Ovary (tissue), 10 donors: ENCODE measurements at places on chromosomes 6 and 20. TPM values are rescaled to one million over a fixed set of nuclear protein-coding genes. Genes with fewer than 3 reads are reported as not detected.
A peak's percentile ranks its signal among the peaks of the same experiment; 100 is the strongest.

Gene SEL1L2
- total RNA-seq: not detected

DNA sequence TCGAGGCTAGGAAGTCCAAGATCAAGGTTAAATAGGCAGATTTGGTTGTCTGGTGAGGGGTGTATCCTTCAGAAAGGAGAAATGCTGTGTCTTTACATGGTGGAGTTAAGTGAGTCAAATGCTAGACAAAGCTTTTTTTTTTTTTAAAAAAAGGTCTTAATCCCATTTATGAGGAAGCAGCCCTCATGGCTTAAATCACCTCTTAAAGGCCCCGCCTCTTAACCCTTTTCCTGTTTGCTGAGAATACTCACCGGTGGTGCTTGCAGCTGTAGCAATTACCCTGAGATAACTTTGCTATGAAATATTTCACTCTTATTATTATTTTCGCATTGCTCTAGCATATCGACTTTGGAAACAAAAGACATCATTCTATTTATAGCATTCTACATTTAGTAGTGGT, 30.8 kb downstream of the FBXO30 start:
- H3K27ac ChIP-seq: no peak overlapping the region
- H3K4me3 ChIP-seq: no peak overlapping the region
- H3K4me1 ChIP-seq: no peaks in the 10 kb centered on the region
- H3K27me3 ChIP-seq: no peaks in the 10 kb centered on the region

DNA sequence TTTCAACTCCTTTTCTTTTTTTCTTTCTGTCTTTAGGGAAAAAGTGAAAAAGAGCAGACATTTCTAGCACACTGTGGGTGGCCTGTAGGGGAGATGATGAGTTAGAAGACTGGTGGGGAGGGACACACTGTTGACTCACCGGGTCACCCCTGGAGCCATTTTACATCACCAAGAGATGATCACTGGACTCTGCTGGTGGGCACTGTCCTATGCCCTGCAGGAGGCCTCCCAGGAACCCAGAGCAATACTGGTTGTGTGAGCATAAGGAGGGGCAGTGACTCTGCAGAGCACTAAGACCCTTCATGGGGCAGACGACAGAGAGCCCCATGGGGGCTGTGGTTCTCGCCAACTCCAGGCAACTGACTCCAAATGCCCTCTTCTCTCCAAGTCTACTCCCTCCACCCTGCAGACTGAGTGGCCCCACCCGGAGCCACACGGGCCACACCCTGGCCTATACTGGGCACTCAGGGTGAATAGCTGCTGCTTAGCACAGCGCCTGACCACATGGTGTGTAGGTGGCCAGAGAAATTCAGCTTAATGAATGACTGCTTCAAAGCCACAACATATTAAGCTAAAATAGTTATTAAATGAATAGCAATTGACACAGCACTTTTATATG, 177.5 kb downstream of the CDC5L start:
- H3K27ac ChIP-seq: no peak overlapping the region
- no peaks in the 10 kb centered on the region for H3K36me3 ChIP-seq
- no peaks in the 10 kb centered on the region for H3K27me3 ChIP-seq
- H3K4me3 ChIP-seq: no peak overlapping the region

DNA sequence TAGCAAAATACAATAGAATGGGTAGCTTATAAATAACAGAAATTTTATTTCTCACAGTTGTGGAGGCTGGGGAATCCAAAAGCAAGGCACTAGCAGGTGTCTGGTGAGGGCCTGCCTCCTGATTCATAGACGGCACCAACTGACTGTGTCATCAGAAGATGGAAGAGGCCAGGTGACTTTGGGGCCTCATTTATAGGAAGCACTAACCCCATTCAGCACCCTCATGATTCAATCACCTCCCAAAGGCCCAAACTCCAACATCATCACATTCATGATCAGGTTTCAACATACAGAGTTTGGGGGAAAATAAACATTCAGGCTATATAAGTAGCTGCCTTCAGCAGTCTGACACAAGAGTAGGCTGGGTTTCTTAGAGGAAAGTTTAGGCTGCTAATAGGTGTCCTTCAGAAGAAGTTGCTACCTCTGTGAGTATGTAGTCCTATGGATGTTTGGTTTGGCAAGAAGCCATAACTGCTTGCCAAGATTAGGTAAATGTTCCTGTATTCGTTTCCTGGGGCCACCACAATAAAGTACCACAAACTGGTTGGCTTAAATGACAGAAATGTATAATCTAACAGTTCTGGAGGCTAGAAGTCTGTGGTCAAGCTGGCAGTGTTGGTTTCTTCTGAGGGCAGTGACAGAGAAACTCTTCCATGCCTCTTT, 48.8 kb downstream of the NT5E start:
- no peaks in the 10 kb centered on the region for H3K36me3 ChIP-seq
- no peaks in the 10 kb centered on the region for H3K4me1 ChIP-seq
- H3K4me3 ChIP-seq: no peak overlapping the region
- H3K27me3 ChIP-seq: no peaks in the 10 kb centered on the region

DNA sequence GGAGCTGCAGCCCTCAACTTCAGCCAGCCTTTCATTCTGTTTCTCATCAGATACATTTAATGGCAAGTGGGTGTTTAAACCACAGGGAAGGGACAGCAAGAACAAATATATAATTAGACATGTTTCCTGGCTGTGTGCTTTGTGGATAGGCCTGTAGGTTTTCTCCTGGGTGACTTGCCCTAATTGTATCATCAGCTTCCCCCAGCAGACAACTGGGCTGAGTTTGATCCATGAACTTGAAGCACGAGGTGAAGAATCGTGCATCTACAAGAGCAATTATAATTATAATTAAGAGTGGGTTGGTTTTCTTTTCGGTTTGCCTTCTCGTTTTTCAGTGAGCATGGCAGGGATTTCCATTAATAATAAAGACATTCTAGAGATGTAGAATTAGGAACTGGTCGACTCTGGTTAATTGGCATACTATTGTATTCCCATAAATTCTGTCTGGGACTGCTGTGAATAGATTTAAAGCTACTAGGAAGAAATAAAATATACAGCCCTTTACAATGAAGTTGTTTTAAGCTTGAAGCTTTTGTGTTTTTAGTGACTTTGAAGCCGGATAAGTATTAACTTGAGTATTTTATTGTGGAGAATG, 1052.2 kb downstream of the KIF16B start:
- no peaks in the 10 kb centered on the region for H3K4me1 ChIP-seq
- no peaks in the 10 kb centered on the region for H3K27me3 ChIP-seq
- no peak for DNase-seq
- H3K36me3 ChIP-seq: no peaks in the 10 kb centered on the region
- H3K27ac ChIP-seq: no peak overlapping the region

GRCh38 chr6:22732176-22732970, 163.0 kb downstream of the HDGFL1 start:
- no peak overlapping the region for H3K4me3 ChIP-seq
- no peak for DNase-seq
- peaks cover 6% of the 10 kb centered on the region for H3K4me1 ChIP-seq
- H3K36me3 ChIP-seq: no peaks in the 10 kb centered on the region
- no peak overlapping the region for H3K27ac ChIP-seq

DNA sequence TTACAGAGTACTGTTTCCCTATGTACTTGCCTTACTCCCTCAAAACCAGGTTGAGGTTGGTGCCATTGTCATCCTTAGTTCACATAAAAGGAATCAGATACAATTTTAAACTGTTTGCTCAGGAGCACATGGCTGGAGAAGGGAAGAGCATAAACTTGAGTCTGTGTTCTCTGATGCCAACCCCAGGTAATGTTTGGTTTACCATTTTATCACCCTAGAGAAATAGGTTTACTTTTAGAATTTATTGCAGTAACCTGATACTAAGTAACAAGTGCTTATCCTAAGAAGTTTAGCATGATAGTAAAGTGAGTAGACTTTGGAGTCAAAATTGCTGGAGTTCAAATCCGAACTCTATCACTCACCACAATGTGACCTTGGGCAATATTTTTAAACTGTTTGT, 86.3 kb downstream of the RFPL4B start:
- no peak overlapping the region for H3K27ac ChIP-seq
- no peak overlapping the region for H3K4me3 ChIP-seq
- no peaks in the 10 kb centered on the region for H3K36me3 ChIP-seq

DNA sequence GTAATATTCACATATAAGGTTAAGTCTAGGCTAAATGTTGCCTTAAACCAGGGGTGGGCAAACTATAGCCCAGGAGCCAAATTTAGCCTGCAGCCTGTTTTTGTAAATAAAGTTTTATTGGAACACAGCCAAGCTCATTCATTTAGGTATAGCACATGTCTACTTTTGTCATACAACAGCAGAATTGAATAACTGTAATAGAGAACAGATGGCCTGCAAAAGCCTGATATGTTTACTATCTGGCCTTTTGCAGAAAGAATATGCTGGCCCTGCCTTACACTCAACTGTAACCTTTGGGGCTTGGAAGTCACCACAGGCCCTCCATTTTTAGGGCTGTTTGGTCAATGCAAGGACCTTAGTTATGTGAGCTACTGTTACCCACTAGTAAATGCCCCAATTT, 17.7 kb upstream of the BCLAF1 start:
- H3K27me3 ChIP-seq: no peaks in the 10 kb centered on the region
- no peak overlapping the region for H3K4me3 ChIP-seq
- H3K4me1 ChIP-seq: no peaks in the 10 kb centered on the region
- DNase-seq: no peak
- H3K36me3 ChIP-seq: no peaks in the 10 kb centered on the region

Gene ENPP1
- total RNA-seq: 8.1 TPM

Gene MOG
- total RNA-seq: not detected

GRCh38 chr6:13539572-13539971, 34.8 kb upstream of the SIRT5 start:
- DNase-seq: no peak
- no peak overlapping the region for H3K27ac ChIP-seq
- no peaks in the 10 kb centered on the region for H3K27me3 ChIP-seq
- no peak overlapping the region for H3K4me3 ChIP-seq
- H3K4me1 ChIP-seq: no peaks in the 10 kb centered on the region

DNA sequence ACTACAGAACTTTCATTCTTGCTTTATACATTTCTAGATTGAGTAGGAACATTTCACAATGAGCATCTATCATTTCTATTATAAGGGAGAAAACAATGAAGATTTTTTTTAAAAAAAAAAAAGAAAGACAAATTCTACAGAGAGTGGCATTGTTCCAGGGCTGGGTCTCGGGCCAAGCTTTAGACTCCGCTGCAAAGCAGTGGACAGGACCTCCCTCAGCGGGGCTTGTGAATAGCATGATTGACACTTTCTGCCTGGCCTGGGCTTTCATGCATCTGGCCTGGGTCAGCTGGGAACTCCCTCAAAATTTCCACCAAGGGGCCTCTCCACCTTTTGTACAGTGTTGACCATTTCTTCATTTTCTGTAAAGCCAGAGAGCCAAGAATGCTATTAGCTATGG, 55.8 kb upstream of the HIVEP2 start:
- H3K27ac ChIP-seq: no peak overlapping the region
- H3K4me3 ChIP-seq: no peak overlapping the region
- no peaks in the 10 kb centered on the region for H3K4me1 ChIP-seq
- DNase-seq: no peak
- no peaks in the 10 kb centered on the region for H3K36me3 ChIP-seq

Gene EGFL8
- total RNA-seq: 36.8 TPM

Gene PDRG1
- 8.5 TPM for total RNA-seq

- H3K27me3 ChIP-seq: no peaks in the 10 kb centered on the region
- no peak overlapping the region for H3K4me3 ChIP-seq
- peak; percentile 23 for DNase-seq
- H3K4me1 ChIP-seq: no peaks in the 10 kb centered on the region
- no peaks in the 10 kb centered on the region for H3K36me3 ChIP-seq
- no peak overlapping the region for H3K27ac ChIP-seq
Measured at GRCh38 chr20:50578778-50579165, 68.6 kb downstream of the PTPN1 start.

Gene OR2H2
- not detected for total RNA-seq

DNA sequence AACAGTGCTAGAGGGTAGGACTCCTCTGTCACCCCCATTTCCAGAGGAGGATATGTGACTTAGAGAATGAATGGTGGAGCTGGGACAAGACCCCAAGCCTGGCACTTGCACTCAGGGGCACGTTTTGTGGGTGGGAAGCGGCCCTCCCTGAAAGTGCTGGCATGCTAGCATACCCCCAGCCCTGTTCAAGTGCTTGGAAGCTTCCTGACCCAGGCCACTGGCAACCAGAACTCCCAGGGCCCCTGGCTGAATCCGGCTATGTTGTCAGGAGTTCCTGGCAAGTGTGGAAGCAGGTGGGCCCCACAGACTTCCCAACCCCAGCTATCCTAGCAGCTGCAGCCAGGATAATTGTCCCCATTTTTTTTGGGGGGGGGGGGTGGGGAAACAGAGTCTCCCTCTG, 35.6 kb upstream of the TGM2 start:
- H3K4me1 ChIP-seq: no peaks in the 10 kb centered on the region
- no peak for DNase-seq
- no peak overlapping the region for H3K27ac ChIP-seq

Gene CCDC170
- 11.0 TPM for total RNA-seq
